Prostate gland (tissue), 2 donors: ENCODE measurements at places on chromosomes 16 and 17. TPM values are rescaled to one million over a fixed set of nuclear protein-coding genes. Genes with fewer than 3 reads are reported as not detected.

GRCh38 chr17:68443972-68444464 is 13.3 kb downstream of the WIPI1 start:
- no peak for DNase-seq

- no peak for DNase-seq
Observed at GRCh38 chr17:40293363-40293762, 5.7 kb downstream of the CDC6 start.

Gene BEAN1
- 0.51 TPM for total RNA-seq

DNA sequence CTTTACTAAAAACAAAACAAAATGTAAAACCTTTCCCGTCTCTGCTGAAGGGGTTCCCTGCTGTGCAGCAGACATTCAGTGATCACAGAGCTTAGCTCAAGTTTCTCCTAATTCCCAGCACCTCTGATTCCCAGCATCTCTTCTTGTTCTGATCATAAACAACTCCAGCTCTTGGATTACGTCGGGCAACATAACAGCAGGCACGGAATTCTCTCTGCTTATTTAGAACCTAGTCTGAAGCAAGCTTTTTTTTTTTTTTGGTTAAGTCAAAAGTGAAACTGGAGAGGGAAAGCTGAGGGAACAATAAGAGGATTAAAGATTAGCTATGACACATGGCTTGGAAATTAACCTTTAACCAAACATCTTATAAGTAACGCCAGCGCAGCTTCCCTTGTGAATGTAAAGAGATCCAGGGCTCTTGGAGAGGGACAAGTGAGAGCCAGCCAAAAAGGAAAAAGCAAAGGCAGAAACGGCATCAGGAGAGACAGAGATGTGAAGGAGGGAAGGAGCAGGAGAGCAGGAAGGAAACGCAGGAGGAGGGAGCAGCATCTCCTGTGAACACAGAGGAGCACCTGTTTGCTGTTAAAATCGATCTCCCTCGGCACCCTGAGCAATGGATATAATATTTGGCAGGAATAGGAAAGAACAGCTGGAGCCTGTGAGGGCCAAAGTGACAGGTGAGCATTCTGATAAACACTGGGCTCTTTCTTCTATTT is at the start of gene BCO1:
Gene BCO1 (plus strand): TSS at position 394 of the 716 bp plus-strand sequence. CDS start 220 bp downstream, at position 614.
- DNase-seq = peak; percentile 20

DNA sequence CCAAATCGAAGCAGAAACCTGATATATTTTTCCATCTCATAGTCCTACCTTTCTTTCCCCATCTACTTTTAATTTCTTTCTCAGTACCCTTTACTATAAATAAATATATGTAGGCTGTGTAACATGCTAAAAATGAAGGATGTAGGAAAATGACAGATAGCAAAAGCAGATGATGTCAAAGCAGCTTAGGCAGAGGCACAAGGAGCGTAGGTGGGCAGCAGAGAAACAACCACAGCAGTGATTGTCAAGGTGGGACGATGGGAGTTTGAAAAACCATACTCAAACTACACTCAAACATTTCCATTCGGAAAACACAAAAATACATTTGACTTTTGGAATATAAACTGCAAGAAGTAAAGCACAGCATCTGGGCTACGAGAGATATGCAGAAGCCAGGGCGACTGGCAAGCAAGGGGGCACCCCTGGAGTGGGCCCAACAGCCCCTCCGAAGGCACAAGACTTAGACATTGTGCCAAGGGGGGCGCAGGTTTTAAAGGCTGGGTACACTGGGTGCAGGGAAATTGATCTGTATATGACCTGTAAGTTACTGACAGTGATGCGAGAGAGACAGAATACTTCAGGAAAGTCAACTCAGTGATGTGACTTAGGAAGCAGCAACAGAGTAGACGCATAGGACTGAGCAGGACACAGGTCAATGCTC is 31.1 kb downstream of the SNN start:
- no peak for DNase-seq

GRCh38 chr16:80151722-80152111 is 389.1 kb upstream of the DYNLRB2 start:
- DNase-seq = no peak

- no peak for DNase-seq
Observed at GRCh38 chr16:74901606-74902005, 83.3 kb downstream of the WDR59 start.

GRCh38 chr17:50635982-50636803 is 1.5 kb downstream of the ABCC3 start:
- DNase-seq = no peak

Gene TMEM220
- 30.1 TPM for total RNA-seq

Gene TMC5
- total RNA-seq = 54.8 TPM

DNA sequence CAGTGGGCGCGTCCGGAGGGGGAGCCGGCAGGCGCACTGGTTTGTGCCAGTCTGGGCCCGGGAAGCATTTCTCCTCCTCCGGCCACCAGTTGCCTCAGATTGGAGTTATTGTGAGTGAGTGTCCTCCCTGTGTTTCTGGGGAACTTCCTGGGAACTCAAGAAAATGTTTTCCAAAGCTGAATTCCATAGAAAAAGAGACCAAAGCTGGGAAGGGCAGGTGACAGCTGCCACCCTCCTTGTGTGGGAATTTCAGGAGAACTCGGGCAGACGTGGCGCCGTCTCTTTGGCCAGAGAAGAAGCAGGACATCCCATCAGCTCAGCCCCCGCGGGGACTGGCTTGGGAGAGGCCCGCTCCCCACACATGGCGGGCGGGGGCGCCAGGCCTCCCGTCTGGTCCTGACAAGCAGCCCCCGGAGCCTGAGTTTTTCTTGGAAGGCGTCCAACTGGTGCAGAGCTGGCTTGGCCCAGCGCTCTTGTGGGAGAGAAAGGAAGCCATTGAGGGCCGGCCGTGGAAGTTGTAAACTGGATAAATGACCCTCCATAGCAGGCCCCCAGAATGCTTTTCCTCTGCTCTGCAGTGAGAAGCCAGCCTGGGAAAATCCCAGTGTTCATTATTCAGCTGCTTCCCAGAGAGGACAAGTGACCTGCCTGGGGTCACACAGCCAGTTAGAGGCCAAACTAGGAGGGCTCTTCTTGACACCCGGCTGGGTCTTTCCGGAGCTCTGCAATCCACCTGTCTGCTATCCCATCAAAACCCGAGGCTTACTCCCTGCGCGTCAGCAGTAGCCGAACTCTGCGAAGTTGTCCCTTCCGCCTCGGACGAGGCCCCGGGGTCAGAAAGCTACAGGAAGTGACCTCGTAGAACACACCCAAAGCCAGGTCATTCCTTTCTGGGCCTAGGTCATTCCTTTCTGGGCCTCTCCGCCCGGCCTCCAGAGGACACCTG is 39.2 kb upstream of the GSE1 start:
- DNase-seq = no peak

Gene P2RX5
- not detected for total RNA-seq

DNA sequence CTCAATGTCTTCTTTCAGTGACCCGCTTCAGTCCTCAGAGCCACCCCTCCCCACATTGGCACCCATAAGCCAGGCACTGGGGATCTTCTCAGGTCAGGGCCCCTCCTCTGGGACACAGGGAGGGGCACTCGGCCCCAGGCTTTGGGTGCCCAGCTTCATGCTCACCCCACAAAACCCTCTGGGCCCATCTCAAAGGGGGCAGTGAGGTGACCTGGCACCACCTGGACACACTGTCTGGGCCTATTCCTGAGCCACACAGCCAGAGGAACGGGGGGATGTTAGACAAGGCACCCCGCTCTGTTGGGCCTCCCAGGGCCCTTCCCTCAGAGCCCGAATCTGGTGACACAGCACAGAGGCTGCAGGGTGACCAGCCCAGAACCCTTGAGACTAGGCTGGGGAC is 36.1 kb downstream of the TNFRSF13B start:
- no peak for DNase-seq

DNA sequence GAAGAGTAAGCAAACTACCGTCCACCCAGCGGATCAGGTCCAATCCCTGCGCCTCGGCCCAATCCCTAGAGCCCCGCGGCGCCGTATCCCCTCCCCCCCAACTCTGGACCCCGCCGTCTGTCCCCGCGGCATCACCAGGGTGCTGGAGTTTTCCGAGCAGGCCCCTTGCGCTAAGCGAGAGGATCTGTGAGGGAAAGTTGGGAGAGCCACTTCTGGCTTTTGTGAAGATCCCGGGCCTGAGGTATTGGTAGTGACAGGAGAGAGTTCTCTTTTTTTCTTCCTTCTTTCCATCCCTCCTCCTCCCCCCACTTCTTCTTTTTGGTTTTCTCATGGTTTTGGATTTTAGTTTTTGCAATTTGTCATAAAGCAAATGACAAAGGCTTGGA is 3.5 kb upstream of the DLX4 start:
- DNase-seq = no peak

GRCh38 chr17:30093463-30094147 is 23.0 kb upstream of the NSRP1 start:
- DNase-seq = peak; percentile 15

GRCh38 chr17:75996665-75997590 is 3.7 kb upstream of the CDK3 start:
- DNase-seq = no peak

Gene FAM20A
- 47.7 TPM for total RNA-seq

- peak; percentile 16 for DNase-seq
Observed at GRCh38 chr17:63919311-63919723, 678 bp upstream of the GH1 start.

DNA sequence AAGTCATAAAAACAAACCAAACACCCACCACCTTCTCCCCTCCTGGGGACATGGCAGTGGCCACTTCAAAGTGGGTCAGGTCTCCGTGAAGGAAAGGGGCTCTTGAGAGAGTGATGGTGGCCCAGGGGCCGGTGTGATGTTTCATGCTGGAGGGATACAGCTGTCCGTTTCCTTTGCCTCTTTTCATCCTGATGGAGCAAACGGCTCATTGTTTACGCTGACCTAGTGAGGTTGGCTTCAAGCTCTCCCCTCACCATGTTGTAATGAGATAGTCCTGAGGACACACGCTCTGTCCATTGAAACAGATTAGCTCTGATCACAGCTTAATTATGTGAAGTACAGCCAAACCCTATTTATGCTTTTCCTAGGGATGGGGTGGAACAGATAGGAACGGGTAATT is 34.2 kb downstream of the CDH13 start:
- no peak for DNase-seq

Gene ANKS3
- total RNA-seq = 42.9 TPM

DNA sequence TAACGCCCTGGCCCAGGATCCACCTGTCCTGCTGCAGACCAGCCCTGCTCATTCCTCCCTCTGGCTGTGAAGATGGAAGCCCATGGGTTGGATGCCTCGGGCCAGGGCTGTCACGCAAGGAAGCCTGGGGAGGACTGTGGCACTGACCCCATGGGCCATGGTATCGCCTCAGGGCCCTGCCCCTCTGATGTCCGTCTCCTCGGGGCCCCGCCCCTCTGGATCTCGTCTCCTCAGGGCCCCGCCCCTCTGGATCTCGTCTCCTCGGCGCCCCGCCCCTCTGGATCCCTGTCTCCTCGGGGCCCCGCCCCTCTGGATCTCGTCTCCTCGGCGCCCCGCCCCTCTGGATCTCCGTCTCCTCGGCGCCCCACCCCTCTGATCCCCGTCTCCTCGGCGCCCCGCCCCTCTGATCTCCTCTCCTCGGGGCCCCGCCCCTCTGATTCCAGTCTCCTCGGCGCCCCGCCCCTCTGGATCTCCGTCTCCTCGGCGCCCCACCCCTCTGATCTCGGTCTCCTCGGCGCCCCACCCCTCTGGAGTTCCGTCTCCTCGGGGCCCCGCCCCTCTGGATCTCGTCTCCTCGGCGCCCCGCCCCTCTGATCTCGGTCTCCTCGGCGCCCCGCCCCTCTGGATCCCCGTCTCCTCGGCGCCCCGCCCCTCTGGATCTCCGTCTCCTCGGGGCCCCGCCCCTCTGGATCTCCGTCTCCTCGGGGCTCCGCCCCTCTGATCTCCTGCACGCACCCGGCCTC is 24.0 kb downstream of the METRNL start:
- peak; percentile 40 for DNase-seq

DNA sequence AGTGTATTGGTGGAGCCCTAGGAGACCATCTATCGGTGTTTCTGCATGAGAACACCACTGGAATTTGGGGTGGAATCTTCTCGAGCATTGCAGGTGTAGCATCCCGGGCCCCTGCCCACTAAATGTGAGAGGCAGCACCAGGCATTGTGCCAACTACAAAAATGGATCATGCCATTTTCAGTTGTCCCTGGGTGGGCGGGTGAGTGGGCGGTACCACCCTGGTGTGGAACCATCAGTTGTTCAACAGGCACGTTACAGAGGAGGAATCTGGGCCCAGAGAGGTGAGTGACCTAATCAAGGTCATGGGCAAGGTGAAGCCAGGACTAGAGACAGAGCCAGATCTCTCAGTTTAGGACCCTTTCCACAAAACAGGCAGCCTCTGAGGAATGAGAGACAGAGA is 8.8 kb downstream of the PIPOX start:
- DNase-seq = no peak

Gene CLEC18A
- total RNA-seq = 8.0 TPM

Gene CTRB2
- not detected for total RNA-seq

Gene SLC38A8
- total RNA-seq = not detected

GRCh38 chr17:27217631-27218030 is 76.3 kb upstream of the WSB1 start:
- no peak for DNase-seq

DNA sequence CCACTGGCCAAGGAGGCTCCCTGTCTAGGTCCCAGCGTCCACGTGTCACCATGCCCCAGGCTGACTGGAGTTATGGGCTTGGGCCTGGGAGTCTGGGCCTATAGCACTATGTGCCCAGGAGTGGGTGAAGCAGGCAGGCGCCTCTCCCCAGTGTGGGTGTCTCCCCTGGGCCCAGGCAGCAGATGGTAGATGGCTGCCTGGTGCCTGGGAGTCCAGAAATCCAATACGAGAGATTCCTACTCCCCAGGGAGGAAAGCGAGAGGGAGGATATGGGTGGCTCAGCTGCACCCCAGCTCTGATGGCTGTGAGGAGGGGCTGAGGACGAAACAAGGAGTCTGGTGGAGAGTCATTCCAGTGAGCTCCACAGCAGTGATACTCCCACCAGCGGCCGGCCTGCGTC is 5.0 kb downstream of the KCNH6 start:
- DNase-seq = no peak

Gene PLCD3
- 34.7 TPM for total RNA-seq

GRCh38 chr17:59437791-59438281 is 106.4 kb downstream of the YPEL2 start:
- DNase-seq = no peak

Gene LPO
- not detected for total RNA-seq

- no peak for DNase-seq
Observed at GRCh38 chr17:44607836-44608690, 48.2 kb upstream of the MEIOC start.

Gene PIRT
- total RNA-seq = not detected

GRCh38 chr16:14028202-14028601 is 42.9 kb upstream of the MRTFB start:
- no peak for DNase-seq

GRCh38 chr17:67443931-67444595 is 67.0 kb downstream of the PITPNC1 start:
- DNase-seq = peak; percentile 4

Gene TBC1D3I
- total RNA-seq = 0.85 TPM

Gene FBXW10B
- total RNA-seq = not detected

Gene DCTPP1
- total RNA-seq = 37.6 TPM

GRCh38 chr17:39270923-39271322 is 45.2 kb upstream of the STAC2 start:
- DNase-seq = no peak

GRCh38 chr16:9846362-9847099 is 335.7 kb downstream of the GRIN2A start:
- no peak for DNase-seq

Gene CHST5
- total RNA-seq = not detected
